ENCODE measurements at places on chromosomes 13 and 19. TPM values are rescaled to one million over a fixed set of nuclear protein-coding genes. Genes with fewer than 3 reads are reported as not detected.

DNA sequence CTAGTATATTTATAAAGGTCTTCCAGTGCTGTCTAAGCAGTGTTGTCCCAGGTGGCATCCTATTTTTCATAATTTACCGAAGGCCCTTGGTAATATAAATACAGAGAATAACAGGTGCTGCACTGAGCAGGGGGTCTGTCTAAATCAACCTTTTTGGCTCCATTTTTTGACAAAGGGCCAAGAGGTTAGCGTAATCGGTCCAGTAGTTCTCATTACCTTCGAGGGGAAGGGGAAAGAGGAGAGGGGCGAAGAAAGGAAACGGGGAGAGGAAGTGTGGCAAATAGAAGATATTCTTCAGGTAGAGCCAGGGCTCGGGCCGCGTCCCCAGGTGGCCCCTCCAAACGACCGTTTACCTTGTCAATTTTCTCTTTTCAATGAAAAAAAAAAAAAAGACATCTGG is 749 bp upstream of the PAN3 start:
- DNase-seq: no peak

- DNase-seq: peak; percentile 25
Measured at GRCh38 chr13:47932950-47933923, 67.8 kb downstream of the SUCLA2 start.

DNA sequence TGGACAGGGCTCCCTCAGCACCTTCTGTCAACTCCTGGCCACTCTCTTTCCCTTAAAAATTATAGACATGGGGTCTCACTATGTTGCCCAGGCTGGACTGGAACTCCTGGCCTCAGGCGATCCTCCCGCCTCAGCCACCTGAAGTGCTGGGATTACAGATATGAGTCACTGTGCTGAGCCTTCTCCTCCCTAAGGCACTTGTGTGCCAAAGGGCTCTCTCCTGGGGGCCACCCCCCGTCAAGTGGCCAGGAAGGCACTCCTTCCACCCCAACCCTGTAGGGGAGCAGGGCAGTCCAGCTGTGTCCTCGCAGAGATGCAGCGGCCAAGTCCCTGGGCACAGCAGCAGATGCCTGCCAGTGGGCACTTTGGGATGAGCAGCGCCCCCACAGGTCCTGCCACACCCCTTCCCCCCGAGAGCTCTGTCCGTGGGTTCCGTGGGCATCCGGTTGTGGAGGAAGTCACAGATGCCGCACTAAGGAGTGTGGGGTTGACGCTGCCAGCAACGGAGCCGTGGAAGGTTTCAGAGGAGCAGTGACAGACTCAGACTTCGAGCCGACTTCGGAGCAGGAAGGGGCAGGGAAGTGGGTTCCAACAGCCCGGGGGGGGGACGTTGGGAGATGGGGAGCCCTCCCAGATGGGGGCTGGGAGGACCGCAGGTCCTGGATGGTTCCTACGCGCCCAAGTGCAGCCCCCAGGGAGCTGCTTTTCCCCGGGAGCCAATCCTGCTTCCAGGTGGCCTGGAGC is 3.3 kb upstream of the UQCR11 start:
- no peak for DNase-seq

DNA sequence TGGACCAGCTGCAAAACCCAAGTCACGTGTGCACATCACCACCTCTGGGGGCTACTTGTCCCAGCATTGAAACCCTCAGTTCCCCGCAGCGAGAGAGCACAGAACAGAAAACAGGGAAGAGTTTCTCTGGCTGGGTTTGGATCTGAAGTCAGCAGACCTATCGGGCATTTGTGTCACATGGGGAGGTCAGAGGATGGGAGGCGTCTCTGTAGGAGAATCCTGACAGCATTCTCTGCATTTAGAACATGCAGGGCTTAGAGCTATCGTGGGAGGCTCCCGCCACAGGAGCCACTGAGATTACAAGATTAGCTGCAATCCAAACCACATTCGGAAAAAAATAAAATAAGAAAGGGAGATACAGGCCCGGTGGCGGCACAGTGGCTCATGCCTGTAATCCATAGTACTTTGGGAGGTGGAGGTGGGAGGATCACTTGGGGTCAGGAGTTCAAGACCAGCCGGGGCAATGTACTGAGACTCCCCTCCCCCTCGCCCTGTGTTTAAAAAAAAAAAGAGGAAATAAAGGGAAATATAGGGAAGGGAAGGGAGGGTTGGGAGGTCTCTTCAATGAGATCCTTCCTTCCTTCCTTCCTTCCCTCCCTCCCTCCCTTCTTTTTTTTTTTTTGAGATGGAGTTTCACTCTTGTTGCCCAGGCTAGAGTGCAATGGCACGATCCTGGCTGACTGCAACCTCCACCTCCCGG is 2.9 kb upstream of the TLE6 start:
- DNase-seq: no peak

Gene KLHL1
- not detected for total RNA-seq
